ENCODE measurements at places on chromosomes 4 and X.

- no peak for DNase-seq
These were observed 14.6 kb downstream of the SRPX start for GRCh38 chrX:38206036-38206435.

DNA sequence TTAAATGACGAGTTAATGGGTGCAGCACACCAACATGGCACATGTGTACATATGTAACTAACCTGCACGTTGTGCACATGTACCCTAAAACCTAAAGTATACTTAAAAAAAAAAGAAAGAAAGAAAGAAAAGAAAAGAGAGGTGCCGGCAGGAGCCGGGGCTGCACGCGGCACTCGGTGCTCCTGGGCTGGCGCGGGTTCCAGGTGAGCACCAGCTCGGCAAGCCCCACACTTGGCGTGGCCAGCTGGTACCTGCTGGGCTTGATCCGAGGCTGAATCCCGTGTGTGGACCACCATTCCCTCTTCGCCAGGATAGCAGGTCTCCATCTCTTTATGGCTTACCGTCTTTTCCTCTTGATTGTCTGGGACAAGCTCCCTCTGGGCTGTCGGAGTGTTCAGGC lies 17.9 kb upstream of the HERC6 start:
- no peak for DNase-seq

DNA sequence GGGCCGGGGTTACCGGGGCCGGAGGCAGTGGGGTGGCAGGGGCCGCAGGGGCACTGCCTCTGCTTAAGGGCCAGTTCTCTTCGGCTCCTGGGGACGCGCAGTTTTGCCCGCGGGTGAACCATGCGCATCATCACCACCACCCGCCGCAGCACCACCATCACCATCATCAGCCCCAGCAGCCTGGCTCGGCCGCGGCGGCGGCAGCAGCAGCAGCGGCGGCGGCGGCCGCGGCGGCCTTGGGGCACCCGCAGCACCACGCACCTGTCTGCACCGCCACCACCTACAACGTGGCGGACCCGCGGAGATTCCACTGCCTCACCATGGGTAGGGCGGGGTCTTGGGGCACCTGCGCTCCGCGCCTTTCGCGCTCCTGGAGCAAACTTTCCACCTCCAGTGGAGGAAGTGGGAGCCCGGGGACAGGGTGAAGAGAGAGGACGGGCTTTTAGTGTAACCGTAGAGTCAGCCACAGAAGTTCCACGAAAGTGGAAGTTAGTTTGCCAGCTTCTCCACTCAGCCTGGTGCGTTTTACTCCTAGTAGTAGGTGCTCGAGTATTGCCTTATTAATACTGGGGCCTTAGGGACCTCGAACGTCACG lies 729 bp downstream of the GSX2 start:
- no peak for DNase-seq

- DNase-seq, result no peak
These were observed 51.8 kb downstream of the LRP2BP start for GRCh38 chr4:185343726-185344581.
